ENCODE measurements at places on chromosomes 4 and X.

GRCh38 chr4:24024605-24025004 is 134.8 kb upstream of the PPARGC1A start:
- DNase-seq, result no peak

- peak; percentile 47 for DNase-seq
Measured at GRCh38 chrX:12770440-12770839, 20.8 kb upstream of the PRPS2 start.

DNA sequence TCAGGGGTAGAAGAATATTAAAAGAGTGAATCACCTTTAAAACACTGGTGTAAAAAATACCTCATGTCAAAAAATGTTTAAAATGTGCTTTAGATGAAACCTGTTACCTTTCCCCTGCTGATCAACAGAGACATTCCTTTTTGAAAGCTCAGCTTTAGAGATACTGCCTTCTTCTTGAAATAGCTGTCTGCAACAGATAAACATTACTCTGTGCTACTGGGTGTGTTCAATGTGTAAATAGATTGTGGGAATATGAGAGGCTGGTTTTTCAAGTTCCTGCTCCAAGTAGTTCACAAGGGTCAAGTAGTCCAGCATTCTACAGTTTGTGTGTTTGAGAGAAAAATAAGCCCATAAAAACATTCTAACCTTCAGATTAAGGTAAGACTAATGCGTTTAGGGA is at the start of gene SYTL5:
SYTL5 (plus strand) TSS at position 263 of the 400 bp plus-strand sequence. CDS start 27,337 bp downstream, outside the sequence.
- no peak for DNase-seq

- DNase-seq, result no peak
Measured at GRCh38 chrX:44596277-44596676, 53.6 kb upstream of the FUNDC1 start.

- no peak for DNase-seq
Measured at GRCh38 chr4:55819634-55820033, at the start of gene EXOC1L. Gene EXOC1L, plus strand, starts transcription at chr4:55819790. Its CDS starts 237 bp downstream, at chr4:55820027.

DNA sequence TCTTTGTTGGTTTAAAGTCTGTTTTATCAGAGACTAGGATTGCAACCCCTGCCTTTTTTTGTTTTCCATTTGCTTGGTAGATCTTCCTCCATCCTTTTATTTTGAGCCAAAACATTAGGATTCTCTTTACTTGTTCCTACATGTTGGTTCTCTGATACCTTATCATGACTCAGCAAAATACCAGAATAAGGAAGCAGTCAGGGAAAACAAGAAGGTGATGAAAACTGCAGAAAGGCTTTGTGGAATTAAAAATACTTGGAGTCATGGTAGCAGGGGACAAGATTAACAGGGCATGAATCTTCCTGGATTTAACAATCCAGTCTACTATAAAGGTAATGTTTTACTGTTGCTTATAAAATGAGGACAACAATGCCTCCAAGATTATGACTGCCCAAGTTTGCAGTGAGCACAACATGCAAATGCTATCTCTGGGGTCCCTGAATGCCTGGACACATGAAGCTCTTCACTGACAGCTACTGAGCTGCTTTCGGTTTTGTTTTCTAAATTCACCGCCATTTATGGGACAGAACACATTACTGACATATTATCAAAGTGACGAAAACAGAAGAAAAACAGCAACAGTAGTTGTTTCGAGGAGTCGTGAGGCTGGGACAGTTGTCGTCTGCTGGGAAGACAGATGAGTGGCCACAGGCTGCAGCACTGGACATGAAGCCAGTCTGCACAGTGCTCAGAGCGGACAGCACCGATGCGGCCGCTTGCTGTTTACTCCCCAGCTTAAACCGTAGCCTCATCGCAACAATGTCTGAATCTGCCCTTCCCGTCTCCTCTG is 174.5 kb upstream of the DKK2 start:
- no peak for DNase-seq
